ENCODE measurements at places on chromosomes 2 and 18.

GRCh38 chr2:96931966-96932365 lies 54.4 kb downstream of the FAM178B start:
- DNase-seq, result no peak

- DNase-seq, result no peak
These were observed 51.3 kb downstream of the ZNF516 start for GRCh38 chr18:76443519-76444445.

DNA sequence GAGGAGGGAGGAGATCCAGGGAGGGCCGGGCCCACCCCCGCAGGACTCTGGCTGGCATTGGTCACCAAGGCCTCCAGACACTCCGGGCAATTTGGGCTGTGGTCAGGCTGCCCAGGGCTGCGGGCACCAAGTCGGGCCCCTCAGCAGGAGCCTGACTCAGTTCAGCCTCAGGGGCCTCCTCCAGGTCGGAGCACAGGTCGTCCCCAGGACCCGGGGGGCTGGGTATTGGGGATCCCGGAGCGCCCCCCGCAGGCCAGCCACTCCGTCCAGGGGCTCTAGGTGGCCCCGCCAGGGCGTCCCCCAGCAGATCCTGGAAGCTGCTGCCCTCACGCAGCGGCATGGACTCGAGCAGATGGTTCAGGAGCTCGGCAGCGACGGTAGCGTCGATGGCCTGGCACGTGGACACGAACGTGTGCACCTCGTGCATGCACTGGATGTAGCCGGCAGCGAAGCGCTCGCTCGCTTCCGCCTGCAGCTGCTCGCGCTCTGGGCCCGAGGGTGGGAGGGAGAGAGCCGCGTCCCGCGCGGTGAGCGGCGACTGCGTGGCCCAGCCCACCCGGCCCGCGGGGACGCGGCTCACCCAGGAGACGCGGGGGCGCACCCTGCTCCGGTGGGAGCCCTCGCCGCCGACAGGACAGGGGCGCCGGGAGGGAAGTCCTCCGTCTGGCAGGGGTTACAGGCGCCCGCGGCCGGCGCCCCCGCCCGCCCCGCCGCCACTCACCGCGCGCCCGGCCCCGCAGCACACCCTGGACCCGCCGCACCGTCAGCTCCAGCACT lies 884 bp downstream of the HES6 start:
- peak; percentile 8 for DNase-seq

- no peak for DNase-seq
These were observed 4.8 kb downstream of the TMEM200C start for GRCh38 chr18:5890331-5891183.

DNA sequence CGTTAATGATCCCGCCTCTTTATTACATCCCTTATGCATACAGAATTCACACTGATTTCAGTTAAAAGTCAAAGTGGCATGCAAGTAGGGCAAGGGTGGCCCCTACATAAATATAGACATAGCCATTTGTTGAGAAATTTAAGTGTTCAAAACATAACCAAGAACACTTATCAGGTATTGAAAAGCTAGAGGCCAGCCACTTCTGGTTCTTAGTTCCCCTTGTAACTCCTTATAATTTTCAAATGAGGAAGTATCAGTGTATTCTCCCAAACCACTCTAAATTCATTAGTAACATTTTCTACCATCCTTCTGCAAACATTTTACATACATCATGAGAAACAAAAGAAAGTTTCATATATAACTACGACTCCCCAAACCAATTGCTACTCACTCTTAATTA lies 5.8 kb upstream of the ARL5A start:
- no peak for DNase-seq

DNA sequence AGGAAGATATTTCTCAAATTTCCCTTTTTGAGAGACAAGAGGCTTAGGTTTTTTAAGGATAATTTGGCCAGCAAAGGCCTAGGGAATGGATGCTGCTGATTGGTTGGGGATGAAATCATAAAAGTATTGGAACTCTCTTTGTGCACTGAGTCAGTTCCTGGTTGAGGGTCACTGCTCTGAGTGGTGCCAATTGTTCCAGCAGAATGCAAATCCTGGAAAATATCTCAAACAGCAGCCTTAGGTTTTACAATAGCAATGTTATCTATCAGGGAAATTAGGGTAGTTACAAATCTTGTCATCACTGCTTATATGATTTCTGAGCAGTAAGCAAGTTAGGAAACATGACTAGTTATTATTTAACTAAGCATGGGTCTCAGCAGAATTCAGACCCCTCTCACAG lies 96.2 kb downstream of the RAD51AP2 start:
- no peak for DNase-seq

DNA sequence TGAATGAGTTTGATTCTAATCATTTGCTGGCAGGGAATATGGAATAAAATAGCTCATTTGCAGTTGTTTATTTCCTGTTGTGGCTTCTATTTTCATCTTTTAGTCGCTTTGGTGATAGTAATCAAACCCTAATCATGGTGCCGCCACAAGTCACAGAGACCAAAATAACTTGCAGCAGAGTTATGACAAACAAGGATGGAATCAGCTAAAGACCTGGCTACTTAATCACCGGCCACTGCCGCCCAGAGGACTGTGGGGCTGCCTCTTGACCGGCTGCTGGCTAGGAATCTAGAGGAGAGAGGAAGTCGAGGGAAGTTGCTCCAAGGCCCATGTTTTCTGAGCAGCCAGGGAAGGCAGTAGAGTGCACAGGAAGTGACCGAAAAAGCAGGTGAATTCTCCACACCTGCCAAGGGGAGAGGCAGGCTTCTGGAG lies 5.1 kb upstream of the SMAD7 start:
- no peak for DNase-seq

DNA sequence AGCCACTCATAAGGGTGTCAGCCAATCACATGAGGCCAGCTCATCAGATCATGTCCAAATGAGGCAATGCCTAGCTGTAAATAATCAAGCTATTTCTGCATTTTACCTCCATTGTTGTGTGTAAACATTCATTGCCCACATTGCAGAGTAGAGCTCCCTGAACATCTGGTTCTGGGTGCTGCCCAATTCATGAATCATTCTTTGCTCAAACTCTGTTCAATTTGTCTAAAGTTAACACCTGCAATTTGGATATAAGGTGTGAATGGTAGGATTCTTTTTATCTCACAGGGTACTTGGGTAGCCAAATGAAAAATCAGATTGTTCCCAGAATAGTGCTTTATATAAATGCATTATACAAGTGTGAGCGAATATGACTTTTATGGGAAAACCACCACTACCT lies 345.5 kb upstream of the NT5C1B start:
- DNase-seq, result no peak

All from T-helper 22 cell (primary cell).